ENCODE measurements at places on chromosomes 13 and 19.

- DNase-seq: no peak
Measured at GRCh38 chr19:51509823-51510660, 8.4 kb upstream of the SIGLEC12 start.

GRCh38 chr13:23828086-23828485 is 61.1 kb downstream of the MIPEP start:
- DNase-seq: no peak

- no peak for DNase-seq
Measured at GRCh38 chr19:51810223-51810622, 15.3 kb downstream of the FPR3 start.

GRCh38 chr19:30387311-30388115 is 15.3 kb downstream of the ZNF536 start:
- DNase-seq: no peak

GRCh38 chr13:34591129-34591528 is 350.9 kb upstream of the NBEA start:
- DNase-seq: no peak
